ENCODE measurements at places on chromosomes 4 and X.

DNA sequence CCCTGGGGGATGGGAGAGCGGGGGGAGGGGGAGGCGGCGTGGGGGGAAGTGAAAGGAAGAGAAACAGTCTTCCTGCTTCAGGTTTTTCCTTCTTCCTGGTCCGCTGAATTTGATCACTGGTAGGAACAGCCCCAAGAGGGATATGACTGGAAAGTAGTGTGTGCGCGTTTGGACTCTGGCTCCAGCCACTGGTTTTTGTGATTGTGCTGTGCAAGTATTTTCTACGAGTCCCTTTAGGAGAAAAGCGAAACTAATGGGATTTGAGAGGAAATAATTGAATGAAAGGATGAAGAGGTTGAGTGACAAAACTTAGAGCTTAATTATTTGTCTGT lies 836 bp downstream of the PRRG1 start:
- no peak for DNase-seq

DNA sequence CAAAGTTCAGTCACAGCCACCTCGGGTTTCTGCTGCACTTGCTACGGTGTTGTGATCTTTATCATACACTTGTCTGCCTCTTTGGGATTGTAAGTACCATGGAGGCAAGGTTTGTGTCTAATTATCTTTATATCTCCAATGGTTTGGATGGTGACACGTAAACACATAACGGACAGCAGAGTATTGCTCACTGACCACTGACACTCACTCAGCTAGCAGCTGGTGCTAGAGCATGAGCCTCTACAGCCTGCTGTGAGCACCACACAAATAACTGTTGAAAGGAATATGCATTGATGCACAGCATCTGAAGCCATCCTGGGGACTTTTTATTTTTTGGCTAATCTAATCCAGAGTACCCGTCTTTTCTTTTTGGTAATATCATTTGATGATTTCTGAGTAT lies 156.0 kb downstream of the DCLK2 start:
- DNase-seq = no peak

- DNase-seq = no peak
Measured at GRCh38 chr4:158741326-158742021, 18.3 kb upstream of the PPID start.

DNA sequence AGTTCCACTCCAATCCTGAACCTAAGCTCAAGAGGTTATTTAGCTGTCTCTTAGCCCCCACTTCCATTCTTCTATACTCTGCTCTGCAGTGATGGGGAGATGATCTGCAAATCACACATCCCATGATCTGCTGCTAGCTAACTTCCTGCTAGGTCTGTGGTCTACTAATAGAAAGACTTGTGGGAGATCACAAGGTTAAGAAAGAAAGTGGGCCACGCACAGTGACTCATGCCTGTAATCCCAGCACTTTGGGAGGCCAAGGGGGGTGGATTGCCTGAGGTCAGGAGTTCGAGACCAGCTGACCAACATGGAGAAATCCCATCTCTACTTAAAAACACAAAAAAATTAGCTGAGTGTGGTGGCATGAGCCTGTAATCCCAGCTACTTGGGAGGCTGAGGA lies 471.1 kb upstream of the NWD2 start:
- no peak for DNase-seq

- no peak for DNase-seq
Measured at GRCh38 chr4:95317085-95317793, 231.5 kb downstream of the UNC5C start.

GRCh38 chr4:13088726-13089658 lies 395.1 kb downstream of the RAB28 start:
- DNase-seq = no peak

DNA sequence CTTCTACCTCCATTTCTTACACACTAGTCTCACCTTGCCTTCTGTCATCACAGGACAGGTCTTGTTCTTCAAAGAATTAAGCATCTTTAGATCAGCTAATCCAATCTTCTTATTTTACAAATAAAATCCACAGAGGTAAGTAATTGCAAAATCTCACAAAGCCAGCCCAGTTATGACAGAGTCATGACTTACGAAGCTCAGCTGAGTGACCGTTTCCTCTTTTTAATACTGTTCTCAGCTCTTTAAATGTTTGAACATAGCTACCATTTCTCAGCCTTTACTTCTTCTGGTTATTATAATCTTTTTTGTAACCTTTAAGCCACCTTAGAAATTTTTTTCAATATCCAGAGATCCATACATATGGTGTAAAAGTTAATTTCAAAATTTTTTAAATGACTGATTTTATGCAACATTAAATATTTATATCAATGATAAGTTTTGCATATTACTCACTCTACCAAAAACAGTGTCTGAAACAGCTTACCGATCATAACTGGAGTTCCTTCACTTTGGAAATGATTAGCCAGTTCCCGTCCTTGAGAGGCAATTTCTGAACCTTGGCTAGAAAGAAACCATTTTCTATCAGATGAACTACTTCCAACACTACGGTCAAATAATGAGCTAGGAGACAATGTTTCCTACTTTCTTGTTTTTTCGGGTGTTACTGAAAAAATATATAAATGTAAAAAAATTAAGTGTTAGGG lies 8.8 kb downstream of the ANKRD37 start:
- no peak for DNase-seq

DNA sequence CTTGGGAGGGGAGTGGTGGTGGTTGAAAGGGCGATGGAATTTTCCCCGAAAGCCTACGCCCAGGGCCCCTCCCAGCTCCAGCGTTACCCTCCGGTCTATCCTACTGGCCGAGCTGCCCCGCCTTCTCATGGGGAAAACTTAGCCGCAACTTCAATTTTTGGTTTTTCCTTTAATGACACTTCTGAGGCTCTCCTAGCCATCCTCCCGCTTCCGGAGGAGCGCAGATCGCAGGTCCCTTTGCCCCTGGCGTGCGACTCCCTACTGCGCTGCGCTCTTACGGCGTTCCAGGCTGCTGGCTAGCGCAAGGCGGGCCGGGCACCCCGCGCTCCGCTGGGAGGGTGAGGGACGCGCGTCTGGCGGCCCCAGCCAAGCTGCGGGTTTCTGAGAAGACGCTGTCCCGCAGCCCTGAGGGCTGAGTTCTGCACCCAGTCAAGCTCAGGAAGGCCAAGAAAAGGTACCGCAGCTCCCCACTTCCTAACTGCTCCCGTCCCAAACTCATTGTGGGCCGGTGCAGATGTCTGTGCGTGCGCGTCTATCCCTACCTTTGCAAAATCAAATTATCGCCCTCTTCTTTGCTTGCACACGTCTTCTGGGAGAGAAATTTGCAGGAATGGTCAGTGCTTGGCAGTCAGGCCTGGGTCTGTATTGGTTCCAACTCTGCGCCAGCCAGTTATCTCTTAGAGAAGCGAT lies 533 bp downstream of the IL15 start:
- no peak for DNase-seq

- DNase-seq = no peak
Measured at GRCh38 chrX:19046343-19047215, 62.7 kb upstream of the PHKA2 start.

DNA sequence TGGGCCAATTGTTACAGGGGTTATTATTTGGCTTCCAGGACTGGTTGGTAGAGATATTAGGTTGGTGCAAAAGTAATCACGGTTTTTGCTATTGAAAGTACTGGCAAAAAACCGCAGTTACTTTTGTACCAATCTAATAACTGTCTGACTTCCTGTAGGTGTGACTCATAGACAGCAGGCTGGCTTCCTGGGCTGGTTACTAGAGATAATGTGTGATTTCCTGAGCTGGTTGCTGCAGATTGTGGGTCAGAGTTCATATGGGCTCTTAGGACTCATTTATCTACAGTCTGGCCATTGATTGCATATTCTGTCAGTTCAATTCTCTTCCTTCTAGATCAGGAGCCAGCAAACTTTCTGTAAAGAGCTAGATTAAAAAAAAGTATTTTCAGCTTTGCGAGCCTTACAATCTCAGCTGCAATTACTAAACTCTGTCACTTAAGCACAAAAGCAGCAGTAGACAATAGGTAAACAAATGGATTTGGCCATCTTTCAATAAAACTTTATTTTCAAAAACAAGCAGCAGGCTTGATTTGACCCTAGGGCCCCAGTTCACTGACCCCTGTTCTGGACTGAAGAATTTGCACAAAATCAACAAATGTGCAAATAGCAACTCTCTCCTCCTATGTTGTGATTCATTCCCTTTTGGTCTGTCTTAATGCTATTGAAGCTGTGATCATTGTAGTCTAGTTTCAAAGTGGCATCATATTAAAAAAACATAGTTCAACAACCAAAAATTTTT lies 50.8 kb upstream of the BOD1L1 start:
- no peak for DNase-seq

DNA sequence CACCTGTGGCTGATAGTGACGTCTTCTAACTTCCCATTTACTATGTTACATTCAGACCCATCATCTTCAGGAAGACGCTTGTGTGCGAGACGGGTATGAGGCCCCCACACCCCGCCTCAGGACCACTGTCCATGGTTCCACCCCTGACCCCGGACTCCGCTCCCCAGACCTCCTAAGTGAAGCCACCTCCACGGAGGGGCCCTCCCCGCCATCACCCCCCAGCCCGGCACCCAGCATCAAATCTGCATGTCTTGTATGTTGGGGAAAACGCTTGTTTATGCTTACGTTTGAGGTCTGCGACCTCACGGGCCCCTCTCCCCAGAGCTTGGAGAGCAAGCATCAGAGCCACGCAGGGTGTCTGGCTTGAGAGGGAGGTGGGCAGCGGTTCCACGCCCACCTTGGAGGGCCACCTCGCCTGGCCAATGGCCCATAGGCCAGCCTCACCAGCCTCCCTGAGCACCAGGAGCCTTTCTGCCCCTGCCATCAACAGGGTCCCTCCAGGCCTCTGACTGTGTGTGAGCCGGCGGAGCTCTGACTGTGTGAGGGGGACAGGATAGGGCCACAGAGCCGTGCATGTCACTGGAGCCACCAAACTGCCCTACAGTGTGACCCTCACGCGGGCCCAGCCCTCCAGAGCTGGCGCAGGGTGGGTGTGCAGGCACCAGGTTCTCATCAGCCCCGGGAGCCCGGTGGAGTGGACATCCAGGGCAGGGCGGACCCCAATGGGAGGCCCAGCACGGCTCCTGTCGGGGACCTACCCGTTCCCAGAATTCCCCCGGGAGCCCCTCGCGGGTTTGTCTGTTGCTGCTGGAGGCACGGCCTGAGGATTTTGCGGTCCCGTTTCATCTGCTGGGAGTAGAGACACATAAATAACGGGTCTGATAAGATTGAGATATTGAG lies 88.4 kb upstream of the NKX1-1 start:
- no peak for DNase-seq

DNA sequence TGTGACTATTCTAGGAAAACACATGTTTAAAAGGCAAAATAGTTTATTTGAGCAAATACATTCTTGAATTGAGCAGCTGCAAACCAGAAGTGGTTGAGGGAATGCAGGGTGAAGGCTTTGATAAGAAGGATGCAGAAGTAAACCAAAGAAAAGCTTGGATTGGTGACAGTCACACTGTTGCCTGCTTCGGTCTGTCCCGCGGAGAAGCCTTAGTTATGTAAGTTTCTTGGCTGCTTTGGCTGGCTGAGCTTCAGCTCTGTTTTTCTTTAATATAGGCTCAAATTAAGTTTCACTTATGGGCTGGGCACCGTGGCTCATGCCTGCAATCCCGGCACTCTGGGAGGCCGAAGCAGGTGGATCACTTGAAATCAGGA lies 67.6 kb downstream of the FAM53A start:
- DNase-seq = no peak

GRCh38 chrX:75051047-75051446 lies 105.0 kb downstream of the ABCB7 start:
- DNase-seq = no peak

DNA sequence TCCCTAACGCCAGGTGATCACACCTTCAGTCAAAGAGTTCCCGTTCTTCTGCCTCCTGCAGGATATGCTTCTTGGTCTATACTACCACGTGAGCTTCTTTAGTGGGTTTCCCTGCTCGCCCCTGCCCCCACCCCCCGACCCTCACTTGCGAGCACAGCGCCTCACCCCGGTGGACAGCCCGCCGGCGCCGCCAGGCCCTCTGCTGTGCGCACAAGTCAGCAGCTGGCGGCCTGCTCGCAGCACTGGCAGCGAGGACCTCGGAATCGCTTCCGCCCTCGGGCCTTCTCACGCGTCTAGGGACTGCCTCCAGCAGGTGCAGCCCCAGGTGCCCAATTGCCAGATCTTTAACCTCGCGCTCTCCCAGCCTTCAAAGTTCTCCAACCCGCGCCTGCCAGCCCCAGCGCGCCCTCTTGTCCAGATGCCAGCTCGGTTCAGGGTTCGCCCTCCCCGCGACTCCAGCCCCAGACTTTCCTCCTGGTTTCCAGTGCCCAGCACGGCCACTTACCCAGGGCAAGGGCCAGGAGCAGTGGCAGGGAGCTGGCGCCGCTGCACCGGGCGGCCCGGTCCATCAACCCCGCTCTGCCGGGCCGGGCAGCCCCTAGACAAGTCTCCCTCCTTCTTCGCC lies 454 bp downstream of the BTC start:
- no peak for DNase-seq

DNA sequence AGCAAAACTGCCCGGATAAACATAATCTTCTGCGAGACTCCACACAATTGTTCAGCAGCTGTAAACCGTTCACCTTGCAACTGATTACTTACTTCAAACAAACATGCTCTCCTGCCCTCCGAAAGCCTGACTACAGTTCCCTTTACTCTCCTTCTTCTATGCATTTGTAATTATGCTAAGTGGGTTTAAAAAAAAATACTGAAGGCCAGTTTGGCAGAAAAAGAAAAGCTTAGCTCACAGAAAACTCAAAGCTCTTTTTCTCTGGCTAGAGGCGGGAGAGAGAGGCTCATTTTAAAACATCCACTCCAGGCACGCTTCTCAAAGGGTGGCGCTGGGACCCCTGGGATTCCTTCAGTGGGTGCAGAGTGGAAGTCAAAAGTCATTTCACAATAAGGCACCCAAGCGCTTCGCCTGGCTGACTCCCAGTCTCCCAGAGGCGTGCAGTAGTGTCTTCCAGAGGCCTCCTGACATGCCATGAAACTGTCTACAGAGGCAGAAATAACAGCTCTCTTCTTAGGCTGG lies 1.9 kb downstream of the DHRSX start:
- DNase-seq = no peak

DNA sequence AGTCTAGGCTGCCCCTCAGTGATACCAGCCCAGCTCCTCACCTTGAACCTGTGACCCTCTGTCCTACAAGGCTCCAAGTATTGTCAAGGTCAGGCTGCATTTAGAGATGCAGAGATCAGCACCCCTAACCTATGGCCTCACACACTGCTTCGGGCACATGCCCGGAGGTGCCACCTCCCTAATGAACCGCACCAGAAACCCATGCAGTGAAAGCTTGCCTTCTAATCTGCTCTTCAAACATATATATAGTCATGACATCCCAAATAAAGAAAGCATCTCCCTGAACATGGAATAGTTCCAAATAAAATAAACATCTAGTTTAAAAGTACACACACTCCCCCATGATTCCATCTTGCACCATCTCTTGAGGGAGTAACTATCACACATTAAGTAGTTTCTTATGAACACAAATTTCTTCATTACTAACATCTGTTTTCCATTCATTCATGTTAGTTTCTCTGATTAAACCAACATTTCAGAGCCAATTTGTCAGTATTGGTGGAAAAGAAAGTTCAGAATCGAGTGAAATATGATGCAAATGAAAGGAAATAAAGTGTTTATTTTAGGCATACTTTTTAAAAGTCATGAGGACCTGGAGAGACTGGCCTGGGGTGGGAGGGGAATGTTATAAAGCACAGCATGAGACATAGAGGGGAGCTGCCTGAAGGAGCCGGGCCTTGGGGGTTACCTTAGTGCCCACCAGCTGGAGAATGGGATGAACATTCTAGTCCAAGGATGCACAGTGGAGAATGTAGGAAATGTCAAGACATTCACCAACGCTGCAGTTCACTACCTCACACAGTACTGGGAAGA lies 19.2 kb downstream of the CC2D2A start:
- DNase-seq = peak; percentile 79

GRCh38 chrX:131061306-131061705 lies 3.2 kb downstream of the ARHGAP36 start:
- DNase-seq = no peak

All from AG04450 (cell line).